ENCODE measurements at places on chromosomes 16 and 17.
A peak's percentile ranks its signal among the peaks of the same experiment; 100 is the strongest.

DNA sequence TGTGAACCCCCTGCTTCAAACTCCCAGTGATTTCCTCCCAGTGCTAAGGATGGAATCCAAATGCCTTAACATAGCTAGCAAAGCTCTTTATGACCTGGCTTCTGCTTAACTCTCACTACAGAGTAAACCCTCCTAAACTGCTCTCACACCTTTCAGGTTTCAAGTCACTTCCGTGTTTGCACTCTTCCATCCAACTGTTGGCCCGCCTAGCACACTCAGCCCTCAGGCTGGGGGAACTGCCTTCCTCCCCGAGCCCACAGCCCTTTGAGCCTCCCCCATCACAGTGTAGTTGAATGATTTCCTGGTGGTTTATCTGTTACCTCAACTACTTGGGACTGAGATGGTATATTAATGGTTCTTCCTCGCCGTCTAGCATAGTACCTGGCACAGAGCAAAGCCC lies 342.5 kb downstream of the NPIPA8 start:
- DNase-seq = no peak

- DNase-seq = no peak
Observed at GRCh38 chr16:85291302-85292148, 179.3 kb upstream of the CIBAR2 start.

DNA sequence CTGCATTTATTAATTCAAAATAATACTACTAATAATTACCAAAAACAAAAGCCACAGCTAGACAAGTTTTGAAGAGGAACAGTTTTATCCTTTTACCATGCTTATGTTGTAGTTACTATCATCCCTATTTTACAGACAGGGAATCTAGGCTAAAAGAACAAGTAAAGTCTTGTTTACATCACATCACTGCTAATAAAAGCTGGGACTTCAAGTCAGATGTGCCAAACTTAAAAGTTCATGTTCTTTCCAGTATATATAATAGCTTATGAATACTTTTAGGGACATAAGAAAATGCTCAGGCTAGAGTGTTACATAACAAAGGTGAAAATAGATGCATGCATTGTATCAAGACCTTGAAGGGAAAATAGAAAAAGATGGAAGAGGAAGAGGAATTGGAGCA lies 234.2 kb downstream of the CDH11 start:
- no peak for DNase-seq

DNA sequence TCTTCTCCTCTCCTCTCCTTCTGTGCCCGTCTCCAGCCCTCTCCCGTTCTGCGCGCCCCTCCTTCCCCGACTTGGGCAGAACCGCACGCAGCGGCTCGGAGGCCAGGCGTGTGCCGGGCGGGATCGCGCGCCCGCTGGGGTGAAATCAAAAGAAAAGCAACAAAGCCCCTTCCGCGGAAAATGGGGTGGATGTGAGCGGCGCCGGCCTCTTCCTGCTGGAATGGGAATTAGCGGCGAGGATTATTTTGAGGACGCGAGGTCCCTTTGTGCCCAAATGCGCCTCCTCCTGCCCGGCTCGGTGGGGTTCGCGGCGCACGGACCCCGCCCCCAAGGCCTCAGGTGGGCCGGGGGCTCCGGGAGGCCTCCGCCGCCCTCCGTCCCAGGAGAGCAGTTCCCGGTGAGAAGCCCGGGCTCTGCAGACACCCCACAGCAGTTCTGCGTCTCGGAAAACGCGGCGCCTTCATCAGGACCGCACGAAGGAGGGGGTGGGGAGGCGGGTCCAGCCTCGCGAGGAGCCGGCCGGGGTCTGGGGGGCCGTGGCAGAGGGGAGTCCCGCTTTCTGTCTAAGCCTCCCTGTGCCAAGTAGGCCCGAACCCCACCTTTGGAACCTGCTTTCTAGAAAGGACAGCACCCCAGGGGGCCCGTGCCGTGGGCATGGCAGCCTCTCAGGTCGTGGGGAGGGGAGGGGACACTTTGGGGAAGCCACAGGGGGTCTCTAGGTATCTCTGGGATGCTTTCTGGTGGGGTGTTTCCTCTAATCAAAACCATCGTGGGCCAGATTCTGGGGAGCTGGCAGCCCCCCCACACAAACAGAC lies 91.0 kb upstream of the CBX4 start:
- DNase-seq = no peak

- DNase-seq = no peak
Observed at GRCh38 chr16:27613238-27613791, 63.4 kb downstream of the KATNIP start.

GRCh38 chr17:72053036-72053435 lies 67.8 kb upstream of the SOX9 start:
- no peak for DNase-seq

GRCh38 chr17:43905985-43906852 lies 1.1 kb downstream of the MPP2 start:
- no peak for DNase-seq

- no peak for DNase-seq
Observed at GRCh38 chr16:52573365-52574299, 26.7 kb upstream of the TOX3 start.

- DNase-seq = no peak
Observed at GRCh38 chr16:11992586-11993524, 16.3 kb downstream of the SNX29 start.

DNA sequence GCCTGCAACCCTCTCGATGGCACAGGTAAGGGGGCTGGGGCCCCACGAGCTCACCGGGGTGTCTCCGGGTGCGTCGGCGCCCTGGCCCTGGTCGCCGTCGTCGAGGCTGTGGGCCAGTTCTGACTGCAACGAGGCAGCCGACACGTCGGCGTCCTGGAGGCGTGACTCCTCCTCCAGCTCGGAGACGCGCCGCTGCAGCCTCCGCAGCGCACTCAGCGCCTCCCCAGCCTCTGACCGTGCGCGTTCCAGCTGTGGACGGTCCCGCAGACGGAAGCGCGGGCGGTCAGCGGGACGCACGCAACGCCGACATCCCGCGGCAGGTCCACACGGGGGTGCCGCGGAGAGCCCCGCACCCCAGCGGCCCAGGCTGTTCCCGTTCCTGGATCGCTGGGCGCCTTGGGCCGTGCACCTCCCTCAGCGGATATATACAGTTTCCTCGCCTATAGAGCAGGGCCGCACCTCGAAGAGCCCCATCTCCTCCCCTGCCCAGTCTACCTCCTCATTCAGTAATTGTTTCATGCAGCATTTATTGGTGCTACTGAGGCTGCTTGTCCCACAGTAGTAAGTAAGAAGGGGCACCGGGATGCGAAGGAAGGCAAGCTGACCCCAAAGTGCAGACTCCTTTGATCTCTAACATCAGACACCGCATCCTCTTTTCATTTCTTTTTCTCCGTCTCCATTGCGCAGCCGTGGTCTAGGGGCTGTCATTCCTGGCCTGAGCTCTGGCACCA lies 5.8 kb downstream of the THOC6 start:
- no peak for DNase-seq

GRCh38 chr17:64320613-64321553 lies 57.8 kb upstream of the TEX2 start:
- DNase-seq = peak; percentile 25

DNA sequence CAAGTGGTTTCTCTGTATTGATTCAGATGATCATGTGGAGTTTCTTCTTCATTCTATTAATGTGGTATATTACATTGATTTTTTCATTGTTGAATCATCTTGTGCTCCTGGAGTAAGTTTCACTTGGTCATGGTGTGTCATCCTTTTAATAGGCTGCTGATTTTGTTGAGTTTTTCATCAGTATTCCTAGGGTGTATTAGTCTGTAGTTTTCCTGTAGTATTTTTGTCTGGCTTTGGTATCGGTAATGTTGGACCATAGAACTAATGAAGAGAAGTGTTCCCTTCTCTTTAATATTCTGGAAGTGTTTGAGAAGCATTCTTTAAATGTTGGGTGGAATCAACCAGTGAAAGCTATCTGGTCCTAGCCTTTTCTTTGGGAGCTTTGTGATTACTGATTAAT lies 99.0 kb downstream of the OMG start:
- DNase-seq = no peak

DNA sequence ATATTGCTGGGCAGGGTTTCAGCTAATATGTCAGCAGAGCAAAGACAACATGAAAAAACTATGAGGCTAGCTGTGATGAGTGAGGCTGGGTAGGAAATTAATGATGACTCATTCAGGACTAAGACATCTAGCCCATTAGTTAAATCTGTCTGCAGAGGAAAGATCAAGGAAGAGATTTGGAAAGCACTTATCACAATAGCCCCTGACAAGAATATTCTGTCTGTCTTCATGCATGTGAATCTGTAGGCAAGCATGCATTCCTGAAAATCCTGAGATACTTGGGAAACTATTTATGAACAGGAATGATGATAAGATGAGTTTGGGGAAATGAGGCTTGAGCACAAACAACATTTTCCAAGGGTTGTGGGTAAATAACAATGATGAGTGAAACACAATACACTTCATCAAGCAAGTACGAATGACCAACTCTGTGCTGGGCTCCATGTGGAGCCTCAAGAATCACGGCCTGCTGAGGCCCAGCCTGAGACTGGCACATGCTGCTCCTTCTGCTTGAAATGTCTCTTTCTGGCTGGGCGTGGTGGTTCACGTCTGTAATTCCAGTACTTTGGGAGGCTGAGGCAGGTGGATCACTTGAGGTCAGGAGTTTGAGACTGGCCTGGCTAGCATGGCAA lies 96.5 kb upstream of the ASIC2 start:
- no peak for DNase-seq

DNA sequence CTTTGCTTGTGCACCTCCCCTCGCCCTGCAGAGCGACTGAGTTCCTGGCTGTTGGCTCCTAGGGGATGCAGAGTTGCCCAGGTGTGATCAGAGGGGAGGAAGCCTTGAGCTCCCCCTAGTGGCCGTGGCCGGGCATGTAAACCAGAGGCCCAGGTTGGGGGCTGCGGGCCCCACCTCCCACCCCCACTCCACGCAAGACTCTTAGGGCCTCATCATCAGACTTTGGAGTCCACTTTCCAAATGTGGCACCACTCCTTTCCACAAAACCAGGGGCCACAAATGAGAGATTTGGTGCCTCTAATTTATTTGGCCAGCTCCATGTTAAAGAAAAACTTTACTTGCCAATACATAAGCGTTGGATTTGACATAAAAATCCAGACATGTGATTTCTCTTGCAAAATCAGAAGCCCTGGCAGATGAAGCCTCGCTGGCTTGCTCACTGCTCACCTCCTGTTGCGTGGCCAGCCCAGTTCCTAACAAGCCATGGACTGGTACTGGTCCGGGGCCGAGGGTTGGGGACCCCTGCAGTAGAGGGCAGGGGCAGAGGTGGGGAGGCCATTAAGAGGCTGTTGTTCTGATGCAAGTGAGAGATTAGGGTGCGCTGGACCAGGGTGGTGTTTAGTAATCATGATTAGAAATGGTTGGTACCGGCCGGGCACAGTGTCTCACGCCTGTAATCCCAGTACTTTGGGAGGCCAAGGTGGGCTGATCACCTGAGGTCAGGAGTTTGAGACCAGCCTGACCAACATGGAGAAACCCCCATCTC lies 28.7 kb upstream of the GAS7 start:
- DNase-seq = peak; percentile 29

DNA sequence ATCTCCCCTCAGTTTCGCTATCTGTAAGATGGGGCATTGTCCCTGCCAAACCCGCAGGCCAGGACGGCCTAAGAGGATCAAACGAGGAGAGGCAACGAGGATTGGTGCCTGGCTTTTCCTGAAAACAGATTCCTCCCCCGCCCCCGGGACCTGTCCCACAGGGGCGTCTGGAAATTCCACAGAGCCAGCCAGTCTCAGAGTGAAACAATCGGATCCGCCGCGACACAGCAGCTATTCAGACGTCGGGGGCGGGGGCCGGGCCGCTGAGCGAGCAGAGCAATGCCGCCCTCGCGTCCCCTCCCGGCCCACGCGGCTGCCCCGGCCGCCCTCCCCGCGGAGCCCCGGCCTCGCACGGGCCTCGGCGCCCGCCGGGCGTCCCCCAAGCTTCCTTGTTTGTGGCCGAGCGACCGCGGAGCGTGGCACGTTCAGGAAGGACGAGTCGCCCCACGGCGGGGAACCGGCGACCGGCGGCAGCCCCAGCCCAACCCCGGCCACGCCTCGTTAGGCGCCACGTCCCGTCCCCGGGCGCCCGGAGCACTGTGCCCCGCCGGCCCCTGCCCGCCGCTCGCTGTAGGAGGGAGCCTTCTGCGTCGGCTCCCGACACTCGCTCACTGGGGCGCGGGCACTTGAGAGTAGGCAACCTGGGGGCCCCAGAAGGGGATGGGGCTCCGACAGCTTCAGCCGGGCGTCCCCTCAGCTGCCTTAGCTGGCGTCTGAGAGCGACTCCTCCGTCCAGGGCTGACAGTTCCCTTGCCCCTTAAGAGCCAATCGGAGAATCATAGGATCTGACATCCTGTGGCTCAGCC lies 29.6 kb upstream of the PHOSPHO1 start:
- DNase-seq = peak; percentile 61

GRCh38 chr17:75914643-75915267 lies 10.1 kb upstream of the MRPL38 start:
- no peak for DNase-seq
